NCI-H187 (cell line): ENCODE measurements at places on chromosomes 2 and 18.
A peak's percentile ranks its signal among the peaks of the same experiment; 100 is the strongest.

- no peak for DNase-seq
These were observed 501.8 kb downstream of the EIPR1 start for GRCh38 chr2:2875831-2876230.

DNA sequence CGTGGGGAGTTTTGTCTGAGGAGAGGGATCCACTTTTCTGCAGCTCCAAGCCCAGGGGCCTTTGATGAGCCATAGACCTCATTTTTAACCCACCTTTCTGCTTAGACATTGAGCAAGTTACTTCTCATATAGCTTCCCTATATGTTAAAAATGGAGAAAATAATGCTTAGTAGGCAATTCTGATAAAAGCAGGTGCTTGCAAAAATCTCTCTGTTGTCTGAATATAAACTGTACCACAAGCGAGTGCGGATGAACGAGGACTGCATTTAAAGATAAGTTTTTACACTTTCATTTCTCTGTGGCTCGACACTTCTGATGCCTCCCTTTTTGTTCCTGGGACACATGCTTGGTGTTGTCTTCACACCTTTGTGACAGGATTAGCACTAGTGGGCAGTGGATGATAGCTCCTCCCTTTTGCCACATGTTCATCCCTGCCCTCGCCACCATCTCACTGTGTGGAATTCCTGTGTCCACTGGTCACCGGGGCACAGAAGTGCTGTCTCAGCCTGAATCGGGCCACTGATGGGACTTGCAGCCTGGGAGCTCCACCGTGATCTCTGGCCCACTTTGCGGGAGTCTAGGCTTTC, 1.6 kb downstream of the TYMS start:
- no peak for DNase-seq

DNA sequence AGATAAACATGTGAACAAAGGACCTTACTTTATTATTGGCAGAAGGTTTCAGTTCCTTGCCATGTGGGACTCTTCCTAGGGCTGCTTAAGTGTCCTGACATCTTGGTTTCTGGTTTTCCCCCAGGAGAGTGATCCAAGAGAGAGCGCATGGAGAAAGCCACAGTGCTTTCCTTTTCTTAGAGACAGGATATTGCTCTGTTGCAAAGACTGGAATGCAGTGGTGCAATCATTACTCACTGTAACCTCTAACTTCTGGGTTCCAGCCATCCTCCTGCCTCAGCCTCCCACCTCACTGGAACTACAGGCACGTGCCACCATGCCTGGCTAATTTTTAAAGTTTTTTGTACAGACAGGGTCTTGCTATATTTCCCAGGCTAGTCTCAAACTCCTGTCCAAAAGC, 38.1 kb upstream of the TCF7L1 start:
- DNase-seq = no peak

GRCh38 chr2:8575834-8576423, 105.9 kb upstream of the ID2 start:
- DNase-seq = no peak

- no peak for DNase-seq
These were observed 9.4 kb downstream of the CTIF start for GRCh38 chr18:48548011-48548771.

DNA sequence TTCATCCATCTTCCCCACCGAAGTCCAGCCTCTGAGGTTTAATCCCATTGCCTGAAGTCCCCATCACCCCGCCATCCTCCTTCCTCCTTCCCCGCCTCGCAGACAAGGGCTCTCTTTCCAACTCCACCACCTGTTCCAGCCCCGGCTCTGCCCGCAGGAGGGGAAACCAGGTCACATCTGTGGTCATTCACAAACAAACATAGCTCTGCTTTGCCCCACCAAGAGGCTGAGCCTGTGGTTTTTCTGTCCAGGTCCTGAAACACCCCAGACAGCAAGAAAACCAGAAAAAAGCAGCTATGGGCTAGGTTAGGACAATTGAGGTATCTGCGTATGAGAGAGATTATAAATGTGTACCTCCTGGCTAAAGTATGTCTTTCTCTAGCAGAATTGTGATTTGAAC, 144.7 kb downstream of the GLI2 start:
- DNase-seq = no peak

- no peak for DNase-seq
These were observed 31.4 kb upstream of the CHN1 start for GRCh38 chr2:175036582-175037018.

- DNase-seq = no peak
These were observed 31.3 kb upstream of the SNED1 start for GRCh38 chr2:240966906-240967680.

GRCh38 chr18:51724790-51725721, 527.6 kb upstream of the MEX3C start:
- DNase-seq = no peak

DNA sequence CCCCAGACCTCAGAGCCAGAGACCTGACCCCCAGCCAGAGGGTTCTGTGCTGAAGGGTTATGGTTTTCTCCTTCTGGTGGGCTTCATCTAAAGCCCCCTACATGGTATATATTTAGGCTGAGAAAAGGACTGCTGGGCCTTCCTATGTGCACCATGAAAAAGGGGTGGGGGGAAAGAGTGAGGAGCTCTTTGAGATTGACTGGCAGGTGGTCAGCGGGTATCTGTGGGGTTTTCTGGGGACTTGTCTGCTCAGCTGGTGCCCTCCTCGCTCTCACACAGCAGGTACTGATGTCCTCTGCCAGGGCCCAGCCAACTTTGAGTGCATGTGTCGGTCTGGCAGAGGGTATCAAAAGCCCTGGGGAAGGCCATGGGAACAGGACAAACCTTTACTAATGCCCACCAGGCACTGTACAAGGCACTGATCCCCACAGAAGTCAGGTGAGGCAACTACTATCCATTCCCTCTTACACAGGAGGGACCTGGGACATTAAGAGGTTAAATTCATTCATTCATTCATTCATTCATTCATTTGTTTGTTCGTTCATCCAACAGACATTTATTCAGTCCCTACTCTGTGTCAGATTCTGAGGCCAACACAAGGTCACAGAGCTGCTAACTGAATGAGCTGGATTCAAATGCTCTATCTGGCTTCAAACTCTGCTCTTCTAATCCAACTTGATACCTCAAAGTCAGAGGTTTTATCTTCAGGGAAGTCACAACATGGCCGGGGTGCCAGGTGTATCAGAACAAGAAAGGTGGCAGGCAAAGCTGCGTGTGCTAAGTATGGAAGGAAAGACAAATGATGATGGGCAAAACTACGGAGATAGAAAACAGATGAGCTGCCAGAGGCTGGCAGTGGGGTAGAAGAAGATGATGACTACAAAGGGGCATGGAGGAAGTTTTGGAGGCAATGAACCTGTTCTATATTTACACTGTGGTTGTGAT, 44.6 kb downstream of the REEP1 start:
- DNase-seq = no peak

GRCh38 chr2:1727101-1727771, 17.1 kb downstream of the PXDN start:
- peak; percentile 68 for DNase-seq

- no peak for DNase-seq
These were observed 19.0 kb downstream of the CABYR start for GRCh38 chr18:24157855-24158254.

- DNase-seq = no peak
These were observed 21.4 kb upstream of the EML4 start for GRCh38 chr2:42147641-42148274.

GRCh38 chr2:205709319-205709718, 27.0 kb downstream of the NRP2 start:
- DNase-seq = no peak

DNA sequence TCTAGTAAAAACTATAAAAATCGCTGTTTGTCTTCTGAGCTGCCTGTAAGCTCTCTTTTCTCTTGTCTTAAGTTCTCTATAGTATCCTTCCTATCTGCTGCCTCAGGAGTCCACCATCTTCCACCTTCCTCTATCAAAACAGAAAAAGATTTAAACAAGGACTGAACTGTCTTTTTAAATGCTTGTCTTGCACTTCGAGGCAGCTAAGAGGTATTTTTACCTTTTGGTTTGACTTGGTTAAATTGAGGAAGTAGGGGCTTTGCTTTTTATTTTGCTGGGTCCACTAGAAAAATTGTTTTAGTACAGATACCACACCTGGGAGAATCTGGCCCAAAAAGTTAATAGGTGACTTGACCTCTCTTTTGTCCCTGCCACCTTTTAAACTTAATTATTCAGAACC, 12.2 kb downstream of the SESTD1 start:
- no peak for DNase-seq

DNA sequence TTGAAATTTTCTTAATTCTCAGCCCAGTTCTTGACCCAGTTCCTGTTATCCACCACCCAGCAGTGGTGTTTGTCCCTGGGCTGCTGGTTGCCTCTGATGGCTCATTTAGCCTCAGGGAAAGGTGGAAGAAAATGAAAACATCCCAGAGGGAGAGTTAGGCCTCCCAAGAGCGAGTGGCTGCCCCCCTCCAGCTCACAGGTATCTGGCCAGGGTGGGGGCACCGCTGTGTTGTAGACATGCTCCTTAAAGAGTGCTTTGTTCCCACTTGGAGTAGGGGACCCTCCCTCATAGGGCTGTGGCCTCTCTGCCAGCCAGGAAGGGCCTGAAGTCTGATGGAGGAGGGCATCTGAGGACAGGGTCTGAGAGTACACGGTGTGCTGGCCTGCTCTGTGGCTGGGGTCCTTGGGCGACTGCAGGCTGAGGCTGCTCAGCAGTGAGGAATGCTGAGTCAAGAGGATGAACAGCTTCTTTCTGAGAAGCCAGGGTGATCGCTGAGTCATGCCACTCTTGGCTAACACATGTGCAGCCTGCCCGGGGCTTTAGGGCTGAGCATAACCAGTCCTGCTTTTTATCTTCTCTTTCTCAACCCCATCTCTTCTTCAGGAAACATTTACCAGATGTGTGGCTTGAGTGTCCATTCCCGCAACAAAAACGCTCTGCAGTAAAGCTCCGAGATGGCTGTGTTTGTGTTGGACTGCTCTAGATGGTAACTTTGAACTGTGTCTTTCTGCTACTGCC, 72.3 kb downstream of the IL1R2 start:
- DNase-seq = no peak

GRCh38 chr2:134290358-134290757, 36.5 kb downstream of the MGAT5 start:
- DNase-seq = no peak

GRCh38 chr2:191910518-191910917, 63.6 kb upstream of the CAVIN2 start:
- no peak for DNase-seq

DNA sequence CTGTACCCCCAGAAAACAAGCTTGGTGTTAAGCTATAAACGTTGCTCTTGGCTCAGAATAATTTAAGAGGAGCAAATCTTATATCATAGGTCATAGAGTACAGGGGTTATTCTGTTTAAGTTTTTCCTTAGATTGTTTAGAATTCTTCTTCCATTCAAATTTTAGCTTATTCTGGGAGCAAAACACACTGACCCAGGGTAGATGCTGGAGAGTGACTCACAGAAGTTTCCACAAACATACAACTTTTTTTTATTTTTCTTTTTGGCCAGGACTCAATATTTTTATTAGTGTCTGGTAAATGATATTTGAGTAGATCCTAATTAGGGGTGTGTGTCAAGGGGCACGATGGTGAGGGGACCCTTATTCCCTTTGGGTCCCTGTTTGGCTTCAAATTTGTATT, 71.5 kb upstream of the PSME4 start:
- DNase-seq = no peak

GRCh38 chr18:10371165-10371564, 83.3 kb upstream of the APCDD1 start:
- DNase-seq = no peak

DNA sequence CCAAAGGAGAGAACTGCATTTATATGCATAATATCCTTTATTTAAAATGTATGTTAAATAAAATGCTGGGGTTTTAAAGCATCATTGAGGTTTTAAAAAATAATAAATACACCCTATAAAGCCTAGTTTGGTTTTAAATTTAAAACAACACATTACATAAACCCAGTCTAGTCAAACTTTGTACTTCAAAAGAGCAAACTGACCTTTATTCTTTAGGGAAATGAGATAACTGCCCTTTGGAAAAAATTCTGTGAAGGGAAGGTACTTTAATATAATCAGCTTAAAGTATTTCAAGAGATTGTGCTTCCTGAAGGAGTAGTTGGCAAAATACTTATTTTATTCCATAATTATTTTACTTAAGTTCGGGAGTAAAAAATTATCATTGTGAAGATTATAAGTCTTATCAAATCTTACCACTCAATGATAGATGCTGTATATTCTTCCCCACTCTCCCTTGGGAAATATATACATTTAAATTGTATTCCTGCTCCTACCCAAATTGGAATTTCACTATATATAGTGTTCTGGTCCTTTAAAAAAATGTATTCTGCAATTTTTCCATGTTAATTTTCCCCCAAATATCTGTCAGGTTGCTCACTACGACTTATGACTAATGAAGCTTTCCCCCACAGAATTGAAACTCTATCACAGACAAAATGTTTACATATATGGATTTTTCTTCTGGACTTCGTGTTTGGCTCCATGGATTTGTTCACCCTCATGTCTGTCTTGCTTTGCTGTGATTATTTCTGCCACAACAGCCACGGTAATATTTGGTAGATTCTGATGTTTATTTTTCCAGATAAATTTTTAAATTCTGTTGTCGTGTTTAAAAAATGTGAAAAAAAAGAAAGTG, 42.1 kb downstream of the ZC3H6 start:
- DNase-seq = no peak

- DNase-seq = no peak
These were observed 46.1 kb downstream of the NRP2 start for GRCh38 chr2:205728366-205728765.

DNA sequence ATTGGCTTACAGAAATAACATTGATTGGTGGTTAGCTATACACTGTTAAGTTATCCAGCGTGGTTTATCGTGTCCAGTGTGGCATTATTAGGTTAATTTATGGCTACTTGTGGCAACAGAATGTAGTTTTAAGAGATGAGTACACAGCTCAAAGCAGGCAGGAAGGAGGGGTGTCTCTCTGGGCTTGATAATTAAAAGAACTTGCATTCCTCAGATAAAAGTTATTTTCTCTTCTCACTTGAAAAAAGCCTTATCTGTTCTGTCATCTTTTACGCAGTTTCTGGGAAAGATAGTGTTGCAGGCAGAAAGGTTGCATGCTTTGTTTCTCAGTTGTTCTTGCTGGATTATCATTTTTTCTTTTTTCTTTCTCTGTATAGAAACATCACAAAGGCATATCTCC, 154.4 kb upstream of the COL3A1 start:
- DNase-seq = no peak

GRCh38 chr2:239827523-239827890, 197.6 kb downstream of the NDUFA10 start:
- no peak for DNase-seq

- DNase-seq = no peak
These were observed 666.9 kb downstream of the NYAP2 start for GRCh38 chr2:226066391-226066790.

DNA sequence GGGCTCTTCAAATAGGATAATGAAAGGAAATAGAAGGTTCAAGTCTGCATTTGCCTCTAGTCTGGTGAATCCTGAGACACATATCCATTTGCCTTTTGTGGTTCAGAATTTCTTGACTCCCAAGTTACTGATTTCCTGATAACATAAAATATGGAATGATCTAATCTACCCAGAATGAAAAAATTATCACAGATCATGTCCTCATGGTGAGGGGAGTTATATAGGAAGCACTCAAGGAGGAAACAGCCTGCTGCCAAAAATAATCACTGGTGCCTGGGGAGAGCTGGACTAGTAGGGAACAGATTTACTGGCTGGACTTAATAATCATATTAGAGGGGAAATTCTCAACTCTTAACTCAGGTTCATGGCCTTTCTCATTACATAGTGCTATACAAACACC, 95.5 kb upstream of the STK17B start:
- DNase-seq = no peak

- no peak for DNase-seq
These were observed 45.1 kb downstream of the TRAK2 start for GRCh38 chr2:201406077-201406662.
